Tibial nerve (tissue), 4 donors: ENCODE measurements at places on chromosomes 2 and 18. TPM values are rescaled to one million over a fixed set of nuclear protein-coding genes. Genes with fewer than 3 reads are reported as not detected.

The NAT8 gene
- total RNA-seq = not detected

The RPRM gene
- not detected for total RNA-seq

The PFN4 gene
- 0.39 TPM for total RNA-seq

The ABCG5 gene
- total RNA-seq = not detected

The MOCOS gene
- 6.9 TPM for total RNA-seq

The PPP1R1C gene
- 8.8 TPM for total RNA-seq

The INPP5D gene
- 43.8 TPM for total RNA-seq

The CENPA gene
- not detected for total RNA-seq

The NFATC1 gene
- 36.7 TPM for total RNA-seq

The SLC19A3 gene
- 52.1 TPM for total RNA-seq

The MYCN gene
- total RNA-seq = 5.0 TPM

The UGT1A3 gene
- total RNA-seq = not detected

The CNDP1 gene
- 1.0 TPM for total RNA-seq

The PLA2R1 gene
- 17.8 TPM for total RNA-seq

The CD207 gene
- total RNA-seq = not detected

The CLEC4F gene
- total RNA-seq = 0.30 TPM

The ERICH2 gene
- total RNA-seq = not detected

The FEV gene
- total RNA-seq = not detected

The TCF23 gene
- total RNA-seq = not detected

The TUBA4B gene
- total RNA-seq = not detected

The SPP2 gene
- total RNA-seq = not detected

The STK39 gene
- total RNA-seq = 11.7 TPM

The OSBPL1A gene
- 81.4 TPM for total RNA-seq

The APOB gene
- total RNA-seq = 4.2 TPM

The TNS1 gene
- 461 TPM for total RNA-seq

The ABI2 gene
- 40.4 TPM for total RNA-seq

The CDH7 gene
- 22.0 TPM for total RNA-seq

The PUS10 gene
- 14.2 TPM for total RNA-seq

The MOGAT1 gene
- total RNA-seq = not detected

The ALPI gene
- total RNA-seq = not detected

The UBR3 gene
- total RNA-seq = 99.8 TPM

The NAGK gene
- 76.0 TPM for total RNA-seq

The HOXD13 gene
- total RNA-seq = not detected

The GALNT14 gene
- 0.21 TPM for total RNA-seq

The ERBB4 gene
- total RNA-seq = 3.3 TPM

The POTEI gene
- total RNA-seq = not detected

The C2orf78 gene
- total RNA-seq = not detected

The GKN1 gene
- not detected for total RNA-seq

The SOX11 gene
- total RNA-seq = not detected

The AMER3 gene
- not detected for total RNA-seq

The TEX44 gene
- not detected for total RNA-seq

The KIF5C gene
- 22.1 TPM for total RNA-seq

The CIB4 gene
- total RNA-seq = not detected

The PDE11A gene
- 1.7 TPM for total RNA-seq

The CMPK2 gene
- total RNA-seq = 11.4 TPM

The AGXT gene
- total RNA-seq = not detected

The MLPH gene
- total RNA-seq = 108 TPM

The ZAP70 gene
- 3.5 TPM for total RNA-seq

The PLEKHA3 gene
- total RNA-seq = 9.6 TPM

The UGT1A8 gene
- not detected for total RNA-seq

The GULP1 gene
- total RNA-seq = 85.8 TPM

The CROCC2 gene
- total RNA-seq = 0.44 TPM

The UCN gene
- 24.0 TPM for total RNA-seq

The ARMC9 gene
- total RNA-seq = 30.0 TPM

The RALB gene
- total RNA-seq = 35.1 TPM

The C1D gene
- total RNA-seq = 21.0 TPM
